ENCODE measurements at places on chromosomes 4 and X.
A peak's percentile ranks its signal among the peaks of the same experiment; 100 is the strongest.

GRCh38 chr4:184215709-184216328, 1.9 kb downstream of the ENPP6 start:
- no peak for DNase-seq

- peak; percentile 5 for DNase-seq
These were observed 69.0 kb downstream of the ATOH1 start for GRCh38 chr4:93897559-93897958.

DNA sequence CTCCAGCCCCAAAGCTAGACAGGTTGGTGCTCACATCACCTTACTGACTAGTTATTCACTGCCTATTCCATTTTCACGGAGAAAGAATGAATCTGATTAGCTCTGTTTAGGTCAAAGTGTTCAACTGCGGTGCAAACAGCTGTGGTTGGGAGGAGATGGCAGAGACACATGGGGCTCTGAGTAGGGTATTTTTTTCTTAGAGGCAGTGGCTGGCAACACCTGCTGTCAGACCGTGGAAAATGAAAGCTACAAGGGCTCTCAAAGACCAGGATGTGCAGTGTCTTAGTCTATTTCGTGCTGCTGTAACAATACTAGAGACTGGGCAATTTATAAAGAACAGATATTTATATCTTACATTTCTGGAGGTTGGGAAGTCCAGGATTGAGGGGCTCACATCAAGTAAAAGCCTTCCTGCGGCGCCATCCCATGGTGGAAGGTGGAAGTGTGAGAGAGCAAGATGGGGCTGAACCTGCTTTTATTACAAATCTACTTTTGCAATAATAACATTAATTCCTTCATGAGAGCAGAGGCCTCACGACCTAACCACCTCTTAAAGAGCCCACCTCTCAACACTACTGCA, 10.6 kb downstream of the NYX start:
- DNase-seq = peak; percentile 47

GRCh38 chr4:176406736-176407135, 87.0 kb downstream of the SPCS3 start:
- no peak for DNase-seq

- DNase-seq = peak; percentile 70
These were observed 3.5 kb downstream of the HUWE1 start for GRCh38 chrX:53682885-53683555.

GRCh38 chrX:106680716-106681115, 45.8 kb upstream of the RNF128 start:
- DNase-seq = peak; percentile 9

GRCh38 chrX:33721927-33722326, 410.2 kb downstream of the FAM47A start:
- no peak for DNase-seq

GRCh38 chr4:183395395-183395794, 49.0 kb upstream of the CDKN2AIP start:
- DNase-seq = no peak

- no peak for DNase-seq
These were observed 50.4 kb upstream of the KLHL8 start for GRCh38 chr4:87270825-87271224.

DNA sequence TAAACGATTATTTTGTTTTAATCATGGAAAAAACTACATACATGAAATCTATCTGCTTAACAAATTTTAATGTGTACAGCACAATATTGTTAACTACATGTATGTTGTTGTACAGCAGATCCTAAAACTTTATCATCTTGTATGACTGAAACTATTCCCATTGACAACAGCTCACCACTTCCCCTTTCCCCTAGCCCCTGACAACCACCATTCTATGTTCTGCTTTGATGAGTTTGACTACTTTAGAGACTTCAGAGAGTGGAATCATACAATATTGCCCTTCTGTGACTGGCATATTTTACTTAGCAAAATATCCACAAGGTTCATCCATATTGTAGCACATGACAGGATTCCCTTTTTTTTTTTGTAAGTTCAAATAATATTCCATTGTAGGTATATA, 185.9 kb downstream of the CFAP299 start:
- no peak for DNase-seq

GRCh38 chrX:40912576-40912975, 172.7 kb upstream of the USP9X start:
- DNase-seq = no peak

- DNase-seq = no peak
These were observed 15.9 kb upstream of the SPARCL1 start for GRCh38 chr4:87545052-87545451.

DNA sequence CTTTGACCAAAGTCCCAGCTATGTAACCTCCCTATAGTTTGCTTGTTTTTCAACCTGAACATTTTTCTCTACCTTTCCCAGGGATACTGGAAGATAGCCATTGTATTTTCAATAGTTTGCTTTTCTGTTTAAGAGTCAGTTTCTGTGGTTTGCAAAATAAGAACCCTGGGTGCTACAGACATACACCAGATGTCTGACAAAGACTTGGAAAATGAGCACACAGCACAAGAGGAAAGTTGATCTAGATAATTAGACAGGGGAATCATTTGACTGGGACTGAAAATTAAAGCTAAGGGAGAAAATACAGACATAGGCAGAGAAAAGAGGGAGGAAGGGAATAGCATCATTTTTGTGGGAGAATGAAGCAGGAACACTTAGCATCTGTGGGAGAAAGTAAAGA, 218.3 kb upstream of the CNKSR2 start:
- no peak for DNase-seq

GRCh38 chr4:74598611-74599325, 153.8 kb downstream of the AREG start:
- no peak for DNase-seq

- no peak for DNase-seq
These were observed 244.2 kb downstream of the CBLL2 start for GRCh38 chrX:22516893-22517292.

GRCh38 chr4:77028246-77028645, 47.5 kb downstream of the CCNI start:
- no peak for DNase-seq

DNA sequence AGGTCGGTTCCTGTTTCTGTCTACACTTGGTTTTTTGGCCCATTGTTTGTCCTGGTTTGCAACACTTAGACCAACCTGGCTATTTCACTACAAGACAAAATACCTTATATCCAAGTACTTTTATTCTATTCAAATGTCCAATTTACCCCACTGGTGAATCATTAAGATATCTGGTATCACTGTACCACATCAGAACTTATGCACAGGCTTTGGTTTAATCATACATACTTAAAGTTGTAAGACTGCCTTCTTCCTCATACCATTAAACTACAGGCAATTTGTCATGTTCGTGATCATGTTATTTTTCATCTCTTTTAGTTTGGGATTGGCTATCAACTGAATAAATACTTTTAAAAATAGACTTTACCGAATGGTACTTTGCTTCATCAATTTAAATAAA, 53.0 kb upstream of the ATOH1 start:
- no peak for DNase-seq

- no peak for DNase-seq
These were observed 7.6 kb upstream of the SYTL5 start for GRCh38 chrX:37998586-37999262.

DNA sequence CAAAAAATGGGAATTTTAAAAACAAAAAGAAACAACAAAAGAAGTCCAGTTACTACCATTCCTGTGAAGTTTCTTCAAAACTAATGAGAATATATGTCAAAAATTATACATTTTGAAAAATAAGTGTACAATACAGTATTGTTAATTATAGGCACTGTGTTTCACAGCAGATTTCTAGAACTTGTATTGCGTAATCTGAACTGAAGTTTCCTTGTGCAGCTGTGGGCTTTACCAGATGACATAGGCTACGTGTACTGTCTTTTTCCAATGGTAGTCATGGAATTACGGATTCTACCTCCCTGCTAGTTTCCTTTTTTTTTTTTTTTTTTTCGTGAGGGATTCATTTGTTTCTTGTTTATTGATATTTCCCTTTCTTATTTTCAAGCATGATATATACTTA, 113.8 kb upstream of the GABRA2 start:
- DNase-seq = peak; percentile 64

DNA sequence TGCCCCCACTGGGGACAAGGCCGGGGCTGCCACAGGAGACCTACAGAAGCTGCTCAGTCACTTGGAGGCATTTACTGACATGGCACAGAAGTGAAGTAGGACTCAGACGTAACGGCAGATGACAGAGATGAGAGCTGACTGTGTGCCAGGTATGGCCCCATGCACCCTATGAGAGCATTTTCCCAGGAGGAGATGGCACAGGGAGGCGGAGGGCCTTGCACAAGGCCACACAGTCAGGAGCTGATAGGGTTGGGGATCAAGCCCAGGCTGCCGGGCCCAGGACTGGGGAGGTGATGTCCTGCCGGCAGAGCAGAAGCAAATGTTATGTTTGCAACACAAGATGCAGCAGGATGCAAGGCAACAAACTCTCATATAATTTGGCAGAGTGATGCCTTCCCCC, 34.1 kb downstream of the NAT8L start:
- no peak for DNase-seq

DNA sequence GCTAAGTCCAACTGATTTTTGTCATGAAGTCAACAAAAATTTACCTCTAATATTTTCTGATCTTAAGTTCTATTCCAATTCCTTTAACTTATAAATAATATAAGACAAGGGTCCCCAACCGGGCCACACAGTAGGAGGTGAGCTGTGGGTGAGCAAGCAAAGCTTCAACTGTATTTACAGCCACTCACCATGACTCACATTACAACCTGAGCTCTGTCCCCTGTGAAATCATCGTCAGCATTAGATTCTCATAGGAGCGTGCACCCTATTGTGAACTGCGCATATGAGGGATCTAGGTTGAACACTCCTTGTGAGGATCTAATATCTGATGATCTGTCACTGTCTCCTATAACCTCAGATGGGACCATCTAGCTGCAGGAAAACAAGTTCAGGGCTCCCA, 227.4 kb downstream of the MAPK10 start:
- no peak for DNase-seq

GRCh38 chr4:122665161-122665929, 44.5 kb upstream of the IL21 start:
- DNase-seq = no peak

GRCh38 chrX:150701377-150701776, 8.2 kb downstream of the MTMR1 start:
- no peak for DNase-seq

DNA sequence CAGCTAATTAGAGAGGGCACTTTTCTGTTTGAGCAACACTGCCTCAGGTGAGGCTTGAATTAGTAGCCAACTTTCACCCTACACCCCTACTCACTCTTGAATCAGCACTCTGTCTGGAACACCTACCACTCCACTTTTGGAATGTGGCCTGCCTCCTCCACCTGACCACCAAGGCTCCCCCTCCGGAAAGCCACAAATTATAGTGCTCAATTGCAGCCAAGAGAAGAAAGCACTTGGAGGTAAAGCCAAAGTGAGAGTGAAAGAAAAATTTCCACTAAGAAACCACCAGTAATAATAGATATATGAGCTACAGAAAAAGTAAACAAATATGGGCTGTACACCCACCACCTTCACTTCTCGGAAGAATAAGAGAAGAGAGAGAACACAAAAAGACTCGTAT, 41.1 kb downstream of the PPP3CA start:
- no peak for DNase-seq

- DNase-seq = peak; percentile 80
These were observed 394.6 kb downstream of the PCDH7 start for GRCh38 chr4:31114816-31115215.

DNA sequence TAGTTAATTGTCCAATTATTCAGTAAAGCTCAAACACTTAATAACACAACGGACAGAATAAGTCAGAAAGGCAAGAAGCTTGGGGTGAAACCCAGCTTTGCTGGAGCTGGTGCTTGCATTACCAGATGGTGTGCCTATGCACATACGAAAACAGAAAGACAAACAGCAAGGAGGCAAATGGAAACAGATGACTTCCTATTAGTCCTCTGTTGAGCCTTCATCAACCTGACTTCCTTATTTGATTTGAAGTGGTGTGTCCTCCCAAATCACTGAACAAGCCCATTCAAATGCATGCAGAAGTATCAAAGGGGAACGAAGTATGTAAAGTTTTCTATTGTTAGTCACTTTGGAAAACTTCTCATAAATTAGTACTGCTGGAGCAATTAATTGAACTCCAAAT, 166.2 kb downstream of the ATP10D start:
- no peak for DNase-seq

DNA sequence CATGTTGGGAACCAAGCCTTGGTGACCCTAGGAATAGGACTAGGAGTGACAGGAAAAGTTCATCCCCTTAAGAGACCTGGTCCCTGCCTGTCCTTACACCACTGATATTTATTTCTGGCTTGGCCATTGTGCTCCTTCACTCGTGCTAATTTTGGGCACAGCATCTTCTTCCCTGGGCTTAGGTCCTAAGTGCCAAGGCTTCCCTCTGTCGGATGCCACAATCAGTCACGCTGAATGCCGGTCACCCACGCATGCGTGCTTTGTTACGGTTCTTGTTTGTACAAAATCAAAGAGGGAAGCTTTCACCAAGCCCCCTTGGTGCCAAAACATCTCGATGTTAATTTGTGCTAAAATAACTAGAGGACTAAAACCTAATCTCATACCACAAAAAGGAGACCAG, 17.4 kb upstream of the MAP3K15 start:
- no peak for DNase-seq

- DNase-seq = no peak
These were observed 16.8 kb downstream of the REPS2 start for GRCh38 chrX:16963216-16963615.

DNA sequence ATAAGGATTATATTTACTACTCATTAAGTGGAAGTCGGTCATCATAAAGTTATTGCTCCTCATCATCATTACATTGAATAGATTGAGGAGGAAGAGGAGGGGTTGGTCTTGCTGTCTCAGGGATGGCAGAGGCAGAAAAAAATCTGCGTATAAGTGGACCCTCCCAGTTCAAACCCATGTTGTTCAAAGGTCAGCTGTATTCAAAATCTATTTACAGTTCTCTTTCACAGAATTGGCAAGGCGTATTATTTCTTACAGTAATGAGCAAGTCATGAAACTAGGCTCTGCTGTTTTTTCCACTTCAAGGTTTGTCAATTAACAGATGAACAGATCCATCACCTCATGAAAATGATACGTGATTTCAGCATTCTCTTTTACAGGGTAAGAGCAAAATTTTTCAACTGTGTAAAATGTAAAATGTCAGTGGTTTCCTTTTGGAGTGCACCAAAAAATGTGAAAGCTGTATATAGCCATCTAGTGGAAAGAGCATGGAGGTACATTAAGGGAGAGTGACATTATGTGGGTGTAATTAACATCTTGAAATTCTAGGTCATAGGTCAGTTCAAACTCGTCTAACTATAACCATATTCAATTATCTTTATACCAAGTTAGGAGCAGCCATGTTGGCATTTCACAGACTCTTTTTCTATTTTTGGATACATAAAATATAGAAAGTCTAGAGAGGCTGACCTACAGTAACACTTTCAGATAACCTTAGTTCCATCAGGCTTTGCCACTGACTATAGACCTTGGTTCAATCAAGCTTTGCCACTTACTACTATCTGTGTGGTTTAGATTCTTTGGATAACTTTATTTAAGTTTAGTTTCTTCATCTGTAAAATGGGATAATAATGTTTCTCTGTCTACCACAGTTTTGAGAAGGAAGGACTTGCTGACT, 30.1 kb downstream of the NEIL3 start:
- peak; percentile 67 for DNase-seq

DNA sequence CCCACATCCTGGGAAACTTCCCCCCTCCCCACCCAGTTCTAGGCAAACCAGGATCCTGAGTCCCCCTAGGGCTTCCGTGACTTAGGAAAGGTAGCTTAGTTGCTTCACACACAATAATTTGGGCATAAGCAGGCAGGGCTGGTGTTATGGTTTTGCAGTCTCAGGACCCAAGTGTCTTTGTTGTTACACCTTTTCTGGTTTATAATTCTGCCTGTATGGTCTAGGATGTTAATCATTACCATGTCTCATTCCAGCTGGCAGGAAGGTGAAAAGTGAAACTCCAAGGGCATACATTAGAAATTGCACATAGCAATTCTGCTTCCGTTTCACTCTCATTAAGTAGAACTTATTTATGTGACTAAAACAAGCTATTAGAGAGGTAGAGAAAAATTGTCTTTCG, 16.8 kb downstream of the UGT8 start:
- DNase-seq = no peak

All from SK-MEL-5 (cell line).